ENCODE measurements at places on chromosomes 11 and 22.

GRCh38 chr11:102946237-102946636 is 9.3 kb downstream of the MMP13 start:
- DNase-seq, result no peak

DNA sequence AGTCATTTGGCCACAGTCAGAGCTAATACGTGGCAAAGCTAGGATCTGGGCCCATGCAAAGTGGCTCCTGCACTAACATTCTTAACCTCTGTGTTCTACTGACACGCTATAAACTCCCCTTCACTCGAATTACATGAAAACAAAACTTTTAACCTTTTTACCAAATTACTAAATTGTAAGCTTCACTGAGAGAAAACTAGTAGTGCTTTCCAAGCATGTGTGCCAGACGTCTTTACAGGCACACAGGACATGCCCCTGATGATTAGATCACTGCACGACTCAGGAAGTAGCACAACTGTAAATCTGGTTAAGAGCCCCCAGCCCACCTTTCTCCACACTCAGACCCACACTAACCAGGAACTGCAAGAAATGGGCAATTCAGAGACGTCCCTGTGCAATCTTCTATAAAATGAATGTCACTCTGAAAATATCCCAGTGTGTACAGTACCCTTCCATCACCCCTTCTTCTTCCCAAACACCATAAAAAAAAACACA is 16.1 kb downstream of the PHF21A start:
- DNase-seq, result no peak

- DNase-seq, result no peak
Measured at GRCh38 chr11:11972730-11973341, 35.6 kb downstream of the DKK3 start.

- DNase-seq, result no peak
Measured at GRCh38 chr11:92141725-92142124, 82.9 kb upstream of the FAT3 start.

DNA sequence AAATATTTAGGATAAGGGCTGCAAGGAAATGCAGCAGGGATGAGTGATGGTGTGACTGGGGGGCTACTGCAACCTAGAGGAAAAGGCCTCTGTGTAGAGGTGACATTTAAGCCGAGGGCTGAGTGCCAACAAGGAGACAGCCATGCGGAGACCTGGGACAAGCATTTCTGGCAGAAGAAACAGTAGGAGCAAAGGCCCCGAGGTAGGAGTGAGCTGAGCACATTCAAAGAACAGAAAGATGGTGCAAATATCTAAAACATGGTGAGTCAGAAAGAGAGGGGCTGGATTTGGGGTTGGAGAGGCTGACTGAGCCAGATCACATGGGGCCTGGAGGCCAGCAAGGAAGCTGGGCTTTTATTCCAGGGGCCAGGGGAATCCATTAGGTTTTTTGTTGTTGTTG is 55.1 kb upstream of the INCENP start:
- no peak for DNase-seq

GRCh38 chr11:116697639-116698038 is 75.1 kb downstream of the BUD13 start:
- no peak for DNase-seq

GRCh38 chr11:94785509-94785908 is 17.4 kb downstream of the AMOTL1 start:
- DNase-seq, result no peak

- no peak for DNase-seq
Measured at GRCh38 chr11:84137505-84137904, 851.3 kb upstream of the CCDC90B start.

Measured in erythroblast (primary cell).